Stimulated activated CD8-positive, alpha-beta memory T cell treated with anti-CD3 and anti-CD28 coated beads, Interleukin-4, amount 100 ng/mL, for 1 hour (primary cell): ENCODE measurements at places on chromosomes 4 and X.
A peak's percentile ranks its signal among the peaks of the same experiment; 100 is the strongest.

DNA sequence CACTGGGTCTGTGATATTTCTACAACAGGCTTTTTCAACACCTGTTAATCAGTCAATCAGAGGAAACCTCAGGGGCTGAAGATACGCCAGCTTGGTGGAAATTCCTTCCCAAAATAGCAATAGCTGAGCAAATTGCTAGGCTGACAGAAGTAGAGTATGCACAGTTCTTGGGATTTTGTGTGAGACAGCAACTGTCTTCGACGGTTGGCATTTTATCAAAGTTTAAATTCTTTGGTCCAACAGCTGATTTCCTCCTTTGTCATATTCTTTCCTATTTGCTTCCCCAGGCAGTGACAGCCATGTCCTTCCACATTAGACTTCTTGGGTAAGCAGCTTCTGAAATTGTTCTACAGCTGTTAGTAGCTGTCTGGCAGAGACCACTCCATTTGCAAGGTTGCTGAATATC is 8.0 kb upstream of the PALLD start:
- DNase-seq = no peak

DNA sequence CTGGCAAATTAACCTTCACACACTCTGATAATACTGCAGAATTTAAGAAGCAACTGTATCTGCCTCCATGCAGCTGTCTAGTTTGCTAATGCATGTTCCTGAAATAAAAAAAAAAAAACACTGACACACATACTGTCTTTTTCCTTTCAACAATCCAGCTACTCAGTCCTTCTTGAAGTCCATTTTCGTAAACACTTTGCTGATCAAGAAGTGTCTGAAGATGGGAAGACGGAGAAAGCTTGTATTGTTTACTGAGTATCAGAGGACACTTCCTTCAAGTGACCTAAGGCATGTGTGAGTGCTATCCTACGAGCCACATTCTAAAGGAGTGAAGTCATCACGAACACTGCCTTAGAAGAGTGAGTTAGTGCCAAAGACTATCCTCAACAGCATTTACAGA is 82.6 kb downstream of the LUZP4 start:
- DNase-seq = no peak

DNA sequence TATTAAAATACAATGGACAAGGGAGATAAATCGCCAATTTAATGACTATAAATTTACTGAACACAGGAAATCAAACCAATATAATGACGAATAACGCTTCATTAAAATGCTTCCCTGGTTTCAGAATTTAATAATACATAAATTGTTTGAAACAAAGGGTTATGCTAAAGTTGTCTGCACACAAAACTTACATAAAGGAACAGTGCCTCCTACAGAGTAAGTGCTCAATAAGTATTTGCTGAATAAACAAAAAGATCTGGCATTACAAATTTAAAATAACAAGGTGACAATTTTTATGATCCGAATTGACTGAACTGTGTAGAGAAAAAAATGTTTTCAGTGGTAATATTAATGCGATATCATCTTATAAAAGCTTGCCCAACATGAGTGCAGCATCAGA is 69.6 kb downstream of the NOCT start:
- no peak for DNase-seq

- no peak for DNase-seq
These were observed 8.8 kb downstream of the DIPK2B start for GRCh38 chrX:45191820-45192409.

DNA sequence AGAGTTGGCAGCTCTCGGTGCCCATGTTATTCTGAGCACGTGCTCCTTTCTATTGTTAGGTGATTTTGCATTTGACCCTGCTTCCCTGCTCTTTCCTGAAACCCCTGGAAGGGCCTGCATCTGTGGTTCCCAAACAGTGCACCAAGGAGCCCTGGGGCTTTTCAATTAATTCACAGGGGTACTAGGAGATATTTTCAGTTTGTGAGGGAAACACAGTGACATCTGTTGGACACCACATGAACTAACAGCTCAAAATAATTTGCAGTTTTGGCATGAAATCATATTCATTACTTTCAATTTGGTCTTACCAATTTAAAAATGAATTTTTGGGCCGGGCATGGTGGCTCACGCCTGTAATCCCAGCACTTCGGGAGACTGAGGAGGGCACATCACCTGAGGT is 156.6 kb downstream of the GATB start:
- no peak for DNase-seq

- no peak for DNase-seq
These were observed 106.5 kb downstream of the TNIP2 start for GRCh38 chr4:2649604-2650114.

DNA sequence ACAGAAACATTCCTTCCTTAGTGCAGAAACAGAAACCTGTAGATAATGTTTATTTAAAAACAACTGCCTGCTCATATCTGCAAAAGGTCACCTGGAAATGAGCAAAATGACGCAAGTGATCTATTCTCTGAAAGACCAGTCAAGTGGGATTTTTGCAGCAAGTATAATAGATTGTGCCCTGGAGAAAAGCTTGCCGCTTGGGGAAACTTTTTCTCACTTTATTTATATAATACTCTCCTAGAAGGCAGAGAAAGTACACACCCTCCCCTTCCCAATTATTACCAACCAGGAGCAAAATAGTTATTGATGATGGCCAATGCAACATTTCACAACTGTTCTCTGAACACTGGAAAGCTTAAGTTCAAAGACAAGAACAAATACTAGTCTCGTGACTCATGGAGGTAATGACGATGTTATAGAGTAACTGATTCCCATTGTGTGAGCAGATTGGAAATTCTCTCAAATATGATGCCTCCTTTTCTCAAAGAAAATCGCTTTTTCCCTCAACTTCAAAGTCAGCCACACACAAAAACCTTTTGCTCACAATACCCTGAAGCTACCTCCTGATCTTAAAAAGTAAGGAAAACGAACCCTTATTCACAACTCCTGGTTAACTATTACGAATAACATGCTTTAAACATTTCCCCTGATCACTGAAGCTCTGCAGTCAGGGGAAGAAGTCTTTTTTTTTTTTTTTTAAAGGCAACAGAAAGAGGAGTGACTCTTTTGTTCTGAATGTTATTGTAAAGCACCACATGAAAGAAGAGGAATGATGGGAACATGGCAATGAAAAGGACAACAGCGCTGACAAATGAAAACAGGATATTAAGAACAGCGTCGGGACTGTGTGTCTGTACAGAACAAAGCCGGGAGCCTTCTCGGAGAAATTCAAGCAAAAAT is 41.0 kb downstream of the MID1 start:
- no peak for DNase-seq

DNA sequence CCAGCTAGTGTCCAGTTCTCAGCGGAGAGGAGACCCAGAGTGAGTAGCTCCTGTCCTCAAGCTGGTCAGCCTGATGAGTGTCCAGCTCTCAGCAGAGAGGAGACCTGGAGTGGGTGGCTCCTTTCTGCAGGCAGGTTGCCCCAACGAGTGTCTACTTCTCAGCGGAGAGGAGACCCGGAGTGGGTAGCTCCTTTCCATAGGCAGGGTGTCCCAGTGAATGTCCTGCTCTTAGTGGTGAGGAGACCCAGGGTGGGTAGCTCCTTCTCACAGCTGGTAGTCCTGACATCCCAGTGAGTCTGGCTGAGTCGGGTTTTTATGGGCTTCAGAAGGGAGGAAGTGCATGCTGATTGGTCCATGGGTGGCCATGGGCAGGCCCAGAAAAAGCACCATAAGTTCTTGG is 55.7 kb upstream of the NUDT6 start:
- no peak for DNase-seq

GRCh38 chr4:119212964-119213606 is 572 bp downstream of the USP53 start:
- peak; percentile 25 for DNase-seq

GRCh38 chrX:40081679-40082068 is 16.1 kb downstream of the BCOR start:
- no peak for DNase-seq

DNA sequence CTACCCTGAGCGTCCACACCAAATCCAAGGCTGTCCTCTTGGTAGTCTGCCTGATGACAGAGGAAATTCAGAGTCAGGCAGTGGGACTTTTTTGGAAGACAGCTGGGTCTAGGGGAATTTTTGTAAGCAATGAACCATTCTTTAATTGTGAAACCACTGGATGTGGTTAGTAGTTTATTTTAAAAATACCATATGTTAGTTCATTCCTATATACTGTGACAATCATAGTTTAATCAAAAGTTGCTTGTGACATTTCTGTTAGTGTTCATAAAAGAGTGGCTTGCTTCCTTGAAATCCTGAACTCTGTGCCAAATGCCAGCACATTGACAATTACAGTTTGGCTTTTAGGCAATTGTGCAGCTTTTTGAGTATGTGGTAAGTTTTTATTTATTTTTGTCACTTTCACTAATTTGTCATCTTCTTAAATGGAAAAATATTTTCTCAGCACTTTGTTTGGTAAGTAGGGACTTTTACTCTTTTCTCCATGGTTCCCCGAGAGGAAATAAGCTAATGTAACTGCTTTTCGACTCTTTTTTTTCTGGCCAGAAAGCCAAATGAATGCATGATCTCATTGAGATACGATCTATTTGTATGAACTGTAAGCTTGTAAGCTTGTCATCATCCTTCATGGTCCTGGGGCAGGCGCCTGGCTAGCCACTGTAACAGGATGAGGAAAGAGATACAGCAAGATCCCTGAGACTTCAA is 72.6 kb upstream of the SLC4A4 start:
- DNase-seq = no peak
